CD4-positive, alpha-beta T cell treated with Interleukin-21 for 1 hour (primary cell): ENCODE measurements at places on chromosomes 7 and 10.

- DNase-seq, result no peak
Measured at GRCh38 chr7:85776691-85777345, 590.0 kb upstream of the SEMA3D start.

DNA sequence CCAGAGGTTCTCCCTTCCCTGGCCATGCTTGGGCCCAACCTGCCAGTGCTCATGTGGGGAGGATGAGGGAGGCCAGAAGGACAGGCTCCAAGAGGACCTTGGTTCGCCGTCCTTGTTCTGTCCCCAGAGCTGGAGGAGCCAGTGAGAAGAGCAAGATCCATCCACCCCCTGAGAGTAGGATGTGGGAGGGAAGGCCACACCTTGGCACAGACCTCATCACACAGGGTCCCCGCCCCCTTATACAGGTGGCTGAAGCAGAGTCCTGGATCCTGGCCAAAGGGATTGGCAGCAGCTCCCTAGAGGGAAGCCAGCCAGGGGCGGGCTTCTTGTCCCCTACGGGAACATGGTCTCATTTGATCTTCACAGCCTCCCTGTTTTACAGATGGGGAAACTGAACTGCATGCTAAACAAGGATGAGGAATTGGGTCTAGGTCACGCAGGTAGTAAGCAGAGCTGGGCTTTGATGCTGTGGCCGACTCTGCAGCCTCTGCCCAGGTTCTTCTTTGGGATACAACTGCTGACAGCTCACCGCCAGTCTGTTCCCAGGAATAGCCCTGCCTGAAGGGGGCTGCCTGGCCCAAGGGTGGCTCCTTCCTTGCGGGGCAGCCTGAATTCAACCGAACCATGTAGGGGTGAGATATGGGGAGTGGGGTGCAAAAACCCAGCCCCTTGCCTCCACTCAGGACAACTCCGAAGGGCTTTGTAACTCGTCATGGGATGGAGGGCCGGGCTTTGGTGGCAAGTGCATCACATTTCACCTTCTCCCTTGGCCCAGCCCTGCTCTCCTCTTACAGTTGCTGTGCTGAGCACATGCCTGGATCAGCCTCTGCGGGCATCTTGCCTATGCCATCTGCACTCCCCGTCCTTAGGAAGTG is 62.2 kb upstream of the KDM7A start:
- DNase-seq, result no peak

DNA sequence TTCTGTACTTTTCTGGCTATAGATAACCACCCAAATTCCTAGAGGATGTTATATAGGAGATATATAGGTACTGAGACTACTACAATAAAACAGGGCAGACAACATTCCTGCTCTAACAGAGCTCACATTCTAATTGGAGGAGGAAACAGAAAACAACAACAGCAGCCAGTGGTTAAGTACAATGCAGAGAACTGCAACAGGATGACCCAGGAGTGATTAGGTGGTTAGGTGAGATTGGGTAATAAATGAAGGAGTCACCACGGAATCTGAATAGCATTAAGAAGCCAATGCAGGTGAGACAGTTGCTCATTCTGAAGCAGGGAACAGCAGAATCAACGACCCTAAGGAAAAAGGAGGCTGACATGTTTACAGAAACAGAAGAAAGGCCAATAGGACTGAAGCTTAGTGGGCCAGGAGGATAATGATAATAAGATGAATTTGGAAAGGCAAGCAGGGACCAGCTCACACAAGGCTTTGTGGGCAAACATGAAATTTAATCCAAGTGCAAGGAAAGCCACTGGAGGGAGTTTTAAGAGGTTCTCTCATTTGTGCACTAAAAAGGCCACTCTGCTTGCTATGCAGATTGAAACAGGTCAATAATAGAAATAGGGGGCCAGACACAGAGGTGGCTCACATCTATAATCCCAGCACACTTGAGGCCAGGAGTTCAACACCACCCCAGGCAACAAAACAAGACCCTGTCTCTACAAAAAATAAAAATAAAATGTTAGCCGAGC is 16.9 kb upstream of the REEP3 start:
- DNase-seq, result no peak

DNA sequence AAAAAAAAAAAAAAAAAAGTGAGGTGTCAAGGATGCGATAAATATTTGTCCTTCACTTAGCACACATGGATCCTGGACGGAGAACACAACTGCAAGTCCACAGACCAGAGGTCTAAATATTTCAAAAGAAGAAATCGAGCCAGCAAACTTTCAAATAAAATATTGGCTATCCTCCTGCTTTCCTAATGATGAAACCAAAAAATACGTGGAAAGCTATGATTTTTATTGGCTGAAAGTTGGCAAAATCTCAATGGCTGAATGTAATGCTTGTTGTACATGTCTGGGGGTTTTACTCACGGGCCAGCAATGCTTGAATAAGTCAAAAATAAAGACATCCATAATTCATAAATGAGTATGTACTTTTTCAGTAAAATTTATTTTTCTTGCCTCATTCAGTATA is 19.0 kb upstream of the MGMT start:
- DNase-seq, result no peak
